ENCODE measurements at places on chromosomes 1 and 21. TPM values are rescaled to one million over a fixed set of nuclear protein-coding genes. Genes with fewer than 3 reads are reported as not detected.

DNA sequence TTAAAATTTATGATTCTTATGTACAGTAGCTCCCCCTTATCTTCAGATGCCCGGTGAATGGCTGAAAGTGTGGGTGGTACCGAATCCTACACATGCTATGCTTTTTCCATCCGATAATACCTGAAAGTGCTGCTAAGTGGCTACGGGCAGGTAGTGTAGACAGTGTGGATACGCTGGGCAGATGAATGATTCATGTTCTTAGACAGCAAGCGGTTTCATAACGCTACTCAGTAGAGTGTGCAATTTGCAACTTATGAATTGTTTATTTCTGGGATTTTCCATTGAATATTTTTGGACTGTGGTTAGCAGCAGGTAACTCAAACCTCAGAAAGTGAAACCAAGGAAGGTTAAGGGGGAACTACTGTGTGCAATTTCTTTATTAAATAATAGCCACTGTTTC is 7.5 kb downstream of the PCP4 start:
- no peak for DNase-seq

GRCh38 chr1:113946678-113947387 is 17.7 kb downstream of the HIPK1 start:
- no peak for DNase-seq

- DNase-seq: no peak
Observed at GRCh38 chr1:228804173-228804572, 68.9 kb downstream of the RHOU start.

GRCh38 chr1:5752746-5753548 is 239.3 kb downstream of the NPHP4 start:
- DNase-seq: no peak

- DNase-seq: no peak
Observed at GRCh38 chr1:208880433-208881100, 636.4 kb upstream of the PLXNA2 start.

DNA sequence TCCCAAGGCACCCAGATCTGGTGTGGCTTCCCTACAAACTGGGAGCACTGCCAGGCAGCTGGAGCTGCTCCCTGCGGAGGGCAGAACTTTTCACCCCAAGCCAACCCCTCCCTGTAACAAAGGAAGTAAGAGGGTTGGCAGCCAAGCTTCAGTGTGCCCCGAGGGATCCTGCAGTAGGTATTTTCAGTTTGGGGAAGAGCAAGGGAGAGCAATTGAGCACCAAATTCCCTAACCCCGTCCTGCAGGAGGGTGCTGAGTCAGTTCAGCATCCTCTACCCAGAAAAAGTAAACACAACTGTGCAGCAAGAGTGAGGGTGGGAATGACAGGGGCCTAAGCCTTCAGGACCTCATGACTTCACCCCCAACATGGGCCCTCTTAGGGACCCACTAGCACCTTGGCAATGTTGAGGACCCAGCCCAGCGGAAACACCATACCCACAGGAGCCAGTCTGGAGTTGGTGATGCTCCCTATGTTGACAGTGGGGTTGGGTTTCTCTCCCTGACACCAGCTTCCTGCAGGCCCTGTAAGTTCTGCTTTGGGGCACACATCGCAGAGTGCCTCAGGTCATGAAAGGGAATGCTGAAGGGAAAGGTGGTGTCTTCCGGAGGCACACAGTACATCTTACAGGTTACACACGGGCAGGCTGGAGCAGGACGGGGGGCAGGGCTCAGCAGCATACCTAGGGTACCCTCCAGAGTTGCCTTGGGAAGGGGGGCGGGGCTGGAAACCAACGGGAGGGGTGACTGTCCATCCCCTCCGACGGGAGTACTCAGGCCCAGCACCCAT is 14.8 kb downstream of the SH3BP5L start:
- DNase-seq: no peak

- no peak for DNase-seq
Observed at GRCh38 chr1:84089465-84089864, 54.6 kb upstream of the PRKACB start.

- no peak for DNase-seq
Observed at GRCh38 chr21:44391345-44392091, 38.1 kb downstream of the TRPM2 start.

- no peak for DNase-seq
Observed at GRCh38 chr21:24826822-24827221, 780.5 kb downstream of the MRPL39 start.

DNA sequence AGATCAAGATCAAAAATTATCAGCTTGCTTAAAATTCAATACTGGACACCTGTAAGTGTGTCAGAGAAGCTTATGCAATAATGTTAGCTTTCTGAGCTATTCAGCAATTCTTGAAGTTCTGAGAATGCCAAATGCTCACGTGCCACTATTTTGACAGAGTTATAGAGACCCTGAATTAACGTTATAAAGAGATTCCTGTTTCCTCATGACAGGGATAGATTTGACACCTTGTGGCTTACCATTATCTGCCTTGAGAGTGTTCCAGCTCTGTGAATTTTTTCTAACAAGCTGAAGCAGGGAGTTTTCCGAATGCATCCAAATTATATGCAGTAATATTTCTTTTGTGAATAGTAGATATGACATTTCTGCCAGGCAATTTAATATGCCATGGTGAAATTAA is 781.6 kb downstream of the ADGRL2 start:
- no peak for DNase-seq

GRCh38 chr1:6732942-6733341 is 31.3 kb upstream of the DNAJC11 start:
- DNase-seq: no peak

- no peak for DNase-seq
Observed at GRCh38 chr21:42158846-42159245, 60.1 kb upstream of the ABCG1 start.

GRCh38 chr1:31318146-31318545 is 21.3 kb downstream of the ZCCHC17 start:
- no peak for DNase-seq

DNA sequence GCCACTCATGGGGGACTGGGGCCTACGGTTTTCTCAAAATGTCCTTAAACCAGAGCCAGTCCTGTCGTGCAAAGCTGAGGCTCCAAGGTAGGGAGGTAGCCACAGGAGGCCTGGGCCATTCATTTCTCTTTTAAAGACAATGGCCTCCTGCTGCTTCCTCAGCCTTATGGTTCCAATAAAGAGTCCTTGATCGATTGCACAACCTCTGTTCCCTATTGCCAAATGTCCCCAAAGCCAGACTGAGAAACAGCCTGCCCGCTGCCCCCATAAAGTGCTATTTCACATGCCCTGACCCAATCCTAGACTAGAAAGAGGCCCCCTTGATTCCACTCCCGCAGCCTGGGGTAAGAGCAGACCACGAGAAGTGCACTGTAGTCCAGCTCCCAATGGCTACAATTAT is 166.7 kb downstream of the CLIC6 start:
- DNase-seq: no peak

DNA sequence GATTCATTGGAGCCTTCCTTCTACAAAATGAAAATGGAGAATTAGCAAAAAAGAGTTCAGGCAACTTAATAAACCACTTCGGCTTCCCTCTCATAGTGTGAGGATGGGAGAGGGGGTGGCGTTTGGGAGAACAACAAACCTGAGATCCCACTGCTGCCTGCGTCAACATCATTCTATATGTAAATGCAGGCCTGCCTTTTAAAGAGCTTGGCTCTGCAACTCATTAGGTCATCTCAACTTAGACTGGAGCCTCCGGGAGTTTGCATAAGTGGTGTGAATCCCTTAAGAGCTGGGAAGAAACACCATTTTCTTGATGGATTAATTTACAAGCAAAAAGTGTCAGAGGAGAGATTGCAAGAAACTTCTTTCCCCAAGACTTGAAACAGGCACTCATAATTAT is 127.6 kb upstream of the DAB1 start:
- DNase-seq: no peak

DNA sequence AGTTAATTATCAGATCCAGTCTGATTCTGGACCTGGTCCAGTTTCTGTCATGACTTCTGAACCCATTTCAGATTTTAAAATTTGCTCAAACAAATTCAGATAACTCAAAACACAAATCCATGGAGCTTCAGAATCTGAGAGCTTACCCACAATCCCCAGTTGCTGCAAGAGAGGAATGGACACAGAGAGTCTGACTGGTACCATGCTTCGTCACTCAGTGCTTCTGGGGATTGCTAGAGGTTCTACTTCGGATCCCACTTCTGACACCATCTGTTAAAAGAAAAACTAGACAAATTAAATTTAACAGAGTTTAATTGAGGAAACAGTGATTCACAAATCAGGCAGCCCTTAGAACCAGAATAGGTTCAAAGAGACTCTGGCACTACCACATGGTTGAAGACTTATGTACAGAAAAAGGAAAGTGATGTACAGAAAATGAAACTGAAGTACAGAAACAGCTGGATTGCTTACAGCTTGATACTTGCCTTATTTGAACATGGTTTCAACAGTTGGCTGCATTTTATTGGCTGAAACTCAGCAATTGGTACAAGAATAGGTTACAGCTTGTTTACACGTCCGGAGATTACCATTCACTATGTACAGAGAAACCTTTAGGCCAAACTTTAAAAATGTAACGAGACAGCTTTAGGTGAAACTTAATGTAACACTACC is 60.7 kb upstream of the TEKT2 start:
- no peak for DNase-seq

DNA sequence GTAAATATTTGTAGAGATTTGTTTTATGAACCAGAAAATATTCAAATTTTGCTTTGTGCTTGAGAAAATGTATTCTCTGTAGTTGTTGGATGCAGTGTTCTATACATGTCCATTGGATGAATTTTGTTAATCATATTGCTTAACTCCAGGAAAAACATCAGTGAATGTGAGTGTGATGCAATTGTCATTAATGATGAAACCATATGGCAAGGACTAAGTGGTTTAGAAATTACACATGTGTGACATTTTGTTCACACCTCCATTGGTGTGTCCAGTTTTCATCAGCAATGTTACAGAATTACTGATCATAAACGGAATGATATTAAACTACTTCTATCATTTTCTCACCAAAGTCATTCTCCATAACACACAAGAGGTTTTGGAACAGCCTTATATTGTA is 151.8 kb upstream of the ST6GALNAC5 start:
- DNase-seq: no peak

OPTC gene
- polyA plus RNA-seq: not detected

C4BPB gene
- not detected for polyA plus RNA-seq

DCST1 gene
- not detected for polyA plus RNA-seq

TMPRSS3 gene
- polyA plus RNA-seq: not detected

APOBEC4 gene
- polyA plus RNA-seq: not detected

ADGRB2 gene
- 7.2 TPM for polyA plus RNA-seq

MAN1C1 gene
- polyA plus RNA-seq: 16.9 TPM

Measured in AG04450 (cell line).